ENCODE measurements at places on chromosomes 3 and 15. TPM values are rescaled to one million over a fixed set of nuclear protein-coding genes. Genes with fewer than 3 reads are reported as not detected.
A peak's percentile ranks its signal among the peaks of the same experiment; 100 is the strongest.

P3H2 gene
- not detected for total RNA-seq

DUOXA2 gene
- total RNA-seq, result not detected

IL20RB gene
- total RNA-seq, result 2.7 TPM

GPR27 gene
- 0.38 TPM for total RNA-seq

GP9 gene
- total RNA-seq, result not detected

PIGZ gene
- total RNA-seq, result 0.33 TPM

GOLGA8Q gene
- total RNA-seq, result 2.1 TPM

DVL3 gene
- total RNA-seq, result 46.4 TPM

ALDH1A3 gene
- total RNA-seq, result not detected

TIGIT gene
- total RNA-seq, result 36.1 TPM

SPESP1 gene
- 0.61 TPM for total RNA-seq

HEG1 gene
- 20.2 TPM for total RNA-seq

CCNL1 gene
- 330 TPM for total RNA-seq

MME gene
- 0.26 TPM for total RNA-seq

RGMA gene
- total RNA-seq, result not detected

DNA sequence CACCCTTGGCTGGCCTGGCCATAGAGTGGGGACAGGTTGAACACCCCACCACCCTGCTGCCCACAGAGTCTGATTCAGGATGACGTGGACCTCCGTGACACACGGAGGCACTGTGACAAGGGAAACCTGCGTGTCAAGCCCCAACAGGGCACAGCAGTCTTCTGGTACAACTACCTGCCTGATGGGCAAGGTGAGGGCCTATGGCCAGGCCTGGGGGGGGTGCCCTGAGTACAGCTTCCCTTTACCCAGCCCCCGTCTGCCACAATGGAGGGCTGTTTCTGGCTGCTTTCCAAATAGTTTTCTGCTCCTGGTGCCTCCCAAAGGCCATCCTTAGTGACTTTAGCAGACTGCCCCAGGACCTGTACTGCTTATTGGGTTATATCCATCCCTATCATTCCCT is 1.2 kb upstream of the WDR6 start:
- DNase-seq, result no peak

DNA sequence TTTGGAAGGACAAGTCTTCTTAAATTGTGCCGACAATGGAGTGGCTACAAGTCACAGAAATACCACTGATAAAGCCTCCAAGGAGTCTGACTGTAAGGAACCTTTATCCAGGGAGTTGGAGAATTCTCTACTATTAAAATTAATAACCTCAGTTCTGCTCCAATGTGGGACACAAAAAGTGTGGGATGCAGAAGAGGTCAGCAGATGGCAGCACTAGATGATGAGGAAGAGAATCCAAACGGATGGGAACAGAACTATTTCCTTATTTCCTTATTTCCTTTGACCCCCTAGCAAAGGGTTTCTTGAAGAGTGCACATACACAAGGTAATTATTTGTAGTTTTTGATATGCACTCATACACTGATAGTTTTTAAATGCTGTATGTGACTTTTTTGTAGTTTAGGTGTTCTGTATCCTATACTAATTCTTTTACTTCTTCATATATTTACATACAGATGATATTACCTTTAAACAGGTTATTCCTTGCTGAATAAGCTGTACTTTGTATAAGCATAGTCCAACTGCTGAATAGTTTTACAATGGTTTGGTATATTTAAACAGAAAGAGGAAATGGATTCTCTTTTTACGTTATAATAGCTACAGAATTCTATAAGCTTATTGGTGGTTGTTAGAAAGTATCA is 25.6 kb upstream of the NLGN1 start:
- no peak for DNase-seq

- DNase-seq, result no peak
Measured at GRCh38 chr3:44509393-44509921, 32.0 kb upstream of the ZNF445 start.

GRCh38 chr3:116267116-116267515 is 178.2 kb downstream of the LSAMP start:
- no peak for DNase-seq

DNA sequence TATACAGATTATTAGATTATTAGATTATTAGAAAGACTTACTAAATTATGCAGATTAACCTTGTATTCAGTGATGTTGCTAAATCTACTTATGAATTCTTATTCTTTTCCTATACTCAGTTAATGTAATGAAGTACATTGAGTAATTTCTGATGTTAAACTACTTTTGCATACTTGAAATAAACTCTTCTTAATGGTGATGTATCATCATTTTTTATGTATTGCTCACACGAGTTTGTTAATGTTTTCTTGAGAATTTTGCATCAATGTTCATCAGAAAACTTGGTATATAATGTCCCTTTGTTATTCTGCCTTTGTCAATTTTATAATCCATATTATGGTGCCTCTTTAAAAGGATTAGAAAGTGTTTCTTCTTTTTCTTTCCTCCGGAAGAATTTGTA is 163.2 kb upstream of the COL8A1 start:
- DNase-seq, result no peak

DNA sequence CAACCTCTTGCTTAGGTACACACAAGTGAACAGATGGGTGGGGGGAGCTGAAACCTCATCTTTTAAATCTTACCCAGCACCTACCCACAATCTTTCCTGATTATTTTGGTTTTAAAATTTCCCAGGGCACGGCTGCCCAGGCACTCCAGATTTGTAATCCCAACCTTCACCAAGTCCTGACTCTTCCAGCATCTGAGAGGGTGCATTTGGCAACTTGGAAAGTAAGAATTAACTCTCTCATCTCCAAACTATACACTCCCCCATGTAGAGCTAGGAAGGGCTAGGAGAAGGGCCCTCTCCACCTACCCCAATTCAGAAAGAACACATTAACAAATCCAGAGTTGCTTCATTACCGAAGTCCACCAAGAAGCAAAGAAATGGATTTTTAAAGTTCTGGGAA is 41.7 kb upstream of the PRICKLE2 start:
- no peak for DNase-seq

GRCh38 chr15:78224023-78224411 is 10.3 kb downstream of the ACSBG1 start:
- no peak for DNase-seq

GRCh38 chr3:15809313-15809712 is 11.5 kb upstream of the ANKRD28 start:
- no peak for DNase-seq

DNA sequence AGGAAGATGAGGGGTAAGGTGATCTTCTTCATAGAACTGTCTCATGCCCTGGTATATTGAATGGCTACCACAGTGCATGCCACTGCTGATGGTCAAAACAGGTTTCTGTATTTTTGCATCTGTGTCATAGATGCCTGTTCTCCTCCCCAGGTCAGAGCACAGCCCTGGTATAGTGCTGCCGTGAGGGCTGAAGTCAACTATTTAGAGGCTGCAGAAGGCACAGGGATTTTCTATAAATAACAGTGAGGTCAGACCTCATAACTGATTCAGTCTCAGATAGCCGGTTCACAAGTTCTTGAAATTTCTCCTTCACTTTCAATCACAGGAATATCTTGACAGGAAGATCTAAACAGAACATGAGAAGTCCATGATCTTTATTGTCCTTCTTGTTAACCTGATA is 99.2 kb upstream of the NUDT16 start:
- no peak for DNase-seq

DNA sequence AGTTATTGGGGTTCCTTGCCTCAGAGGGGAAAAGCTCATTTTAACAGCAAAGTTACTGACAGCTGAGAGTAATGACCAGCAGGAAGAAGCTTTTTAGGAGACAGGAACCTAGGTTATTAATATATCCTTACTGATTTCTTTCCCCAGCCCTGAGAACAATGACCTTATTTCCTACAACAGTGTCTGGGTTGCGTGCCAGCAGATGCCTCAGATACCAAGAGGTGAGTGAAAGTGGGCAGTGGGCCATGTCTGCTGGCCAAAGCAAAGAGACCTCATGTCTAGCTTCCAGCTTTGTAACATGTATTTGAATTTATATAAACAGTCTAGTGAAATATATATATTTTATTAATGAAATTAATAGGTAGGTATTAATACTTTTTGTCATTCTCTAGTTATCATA is 5.0 kb downstream of the CCNDBP1 start:
- DNase-seq, result no peak

- DNase-seq, result no peak
Measured at GRCh38 chr3:71201939-71202338, 381.6 kb downstream of the FOXP1 start.

- no peak for DNase-seq
Measured at GRCh38 chr15:92669432-92669831, 13.9 kb upstream of the FAM174B start.

GRCh38 chr15:25727867-25728600 is 135.1 kb downstream of the ATP10A start:
- DNase-seq, result no peak

DNA sequence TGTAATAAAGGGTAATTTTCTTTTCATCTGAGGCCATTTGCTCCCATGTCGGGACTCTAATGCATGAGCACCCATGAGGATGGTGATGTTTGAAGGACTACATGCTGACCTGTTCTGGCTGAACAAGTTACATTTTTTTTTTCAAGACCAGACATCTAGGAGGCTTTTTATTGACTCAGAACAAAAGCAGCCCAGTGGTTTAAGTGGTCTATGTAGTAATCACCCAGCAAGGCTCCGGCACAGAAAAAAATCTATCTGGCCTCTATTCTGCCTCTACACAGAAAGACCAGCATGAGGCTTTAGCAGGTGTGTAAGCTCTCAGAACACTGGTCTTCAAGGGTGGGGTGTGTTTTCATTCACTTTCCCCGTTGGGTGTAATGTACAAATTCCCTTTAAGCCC is 95.1 kb upstream of the ZBED2 start:
- no peak for DNase-seq

GRCh38 chr15:44792715-44793114 is 56.4 kb downstream of the TRIM69 start:
- DNase-seq, result no peak

DNA sequence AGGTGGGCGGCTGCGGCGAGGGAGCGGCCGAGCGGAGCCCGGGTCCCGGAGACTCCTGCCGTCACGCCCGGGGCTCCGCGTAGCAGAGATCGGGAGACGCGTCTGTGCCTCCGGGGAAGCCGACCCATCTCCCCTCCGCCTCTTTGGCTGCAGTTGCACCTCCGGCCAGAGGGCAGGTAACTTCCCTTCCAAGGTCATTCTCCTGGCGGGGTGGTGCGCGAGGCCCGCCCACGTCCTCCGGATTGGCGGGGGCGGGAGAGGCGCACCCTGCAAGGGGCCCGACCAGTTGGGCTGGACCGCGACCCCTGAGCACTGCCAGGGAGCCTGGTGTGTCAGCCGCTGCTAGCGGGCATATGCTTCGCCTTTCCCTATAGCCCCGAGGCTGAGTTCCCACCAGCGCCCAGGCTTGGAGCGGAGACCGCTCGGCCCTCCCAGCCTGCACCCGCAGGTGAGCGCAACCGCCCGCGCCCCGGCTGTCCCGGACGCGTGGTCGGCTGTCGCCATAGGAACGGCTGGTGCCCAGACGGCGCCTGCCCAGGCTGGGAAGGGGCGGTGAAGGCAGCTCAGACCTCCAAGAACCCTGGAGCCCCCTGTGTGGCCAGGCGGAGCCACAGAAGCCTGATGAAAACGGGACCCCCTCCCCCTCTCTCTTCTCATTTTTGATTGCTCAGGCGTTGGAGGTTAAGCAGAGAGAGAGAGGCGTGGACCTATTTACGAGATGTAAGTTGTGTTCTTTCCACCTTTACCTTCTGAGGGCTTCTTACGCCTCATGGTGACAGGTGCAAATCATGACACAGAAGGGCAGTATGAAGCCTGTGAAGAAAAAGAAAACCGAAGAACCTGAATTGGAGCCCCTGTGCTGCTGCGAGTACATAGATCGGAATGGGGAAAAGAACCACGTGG is 453 bp downstream of the ZDHHC23 start:
- DNase-seq, result peak; percentile 36

GRCh38 chr3:70800951-70801350 is 488.5 kb upstream of the MDFIC2 start:
- no peak for DNase-seq

GRCh38 chr3:71876135-71877105 is 91.5 kb upstream of the PROK2 start:
- DNase-seq, result no peak

GRCh38 chr3:129596194-129597086 is 10.0 kb downstream of the PLXND1 start:
- no peak for DNase-seq

- no peak for DNase-seq
Measured at GRCh38 chr15:100903168-100903554, 16.0 kb upstream of the LRRK1 start.

- no peak for DNase-seq
Measured at GRCh38 chr15:70071799-70072198, 25.9 kb downstream of the TLE3 start.

- no peak for DNase-seq
Measured at GRCh38 chr15:74431645-74432044, 2.1 kb downstream of the SEMA7A start.

- DNase-seq, result no peak
Measured at GRCh38 chr15:79240036-79240435, 42.5 kb upstream of the ANKRD34C start.

DNA sequence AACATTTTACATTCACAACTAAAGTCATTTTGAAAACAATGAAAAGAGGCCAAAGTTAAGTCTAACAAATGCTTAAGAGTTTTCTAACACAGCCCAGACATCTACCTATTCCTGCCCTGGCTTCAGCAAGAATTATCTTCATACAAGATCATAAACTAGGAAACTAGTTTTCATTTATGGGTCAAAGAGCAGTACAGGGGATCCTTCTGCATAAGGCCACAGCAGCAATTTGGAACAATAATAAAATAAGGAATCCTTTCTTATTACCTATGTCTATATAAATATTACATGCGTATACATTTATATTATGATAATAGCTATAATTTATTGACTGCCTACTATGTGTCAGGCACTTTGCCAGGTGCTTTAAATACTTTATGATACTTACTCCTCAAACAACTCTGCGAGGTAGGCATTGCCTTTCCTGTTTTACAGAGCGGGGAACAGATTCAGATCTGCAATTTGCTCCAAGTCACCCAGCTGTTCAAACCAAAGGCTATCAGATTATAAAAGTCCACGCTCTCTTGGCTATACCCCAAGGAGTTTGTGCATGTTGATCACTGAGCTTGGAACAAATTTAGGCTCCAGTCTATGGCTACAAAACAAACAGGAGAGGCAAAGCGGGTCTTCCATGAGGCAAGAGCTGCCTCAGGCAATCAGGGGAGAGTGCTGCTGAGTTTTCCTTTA is 196.4 kb downstream of the RORA start:
- no peak for DNase-seq

All from CD4-positive, alpha-beta memory T cell (primary cell).